Activated T-helper 1 cell treated with anti-CD3 and anti-CD28 coated beads, Interleukin-2, amount 50 U/mL, for 16 hours (primary cell): ENCODE measurements at places on chromosomes 12 and 14.

GRCh38 chr14:79855789-79856188, 355.5 kb downstream of the DIO2 start:
- DNase-seq: no peak

DNA sequence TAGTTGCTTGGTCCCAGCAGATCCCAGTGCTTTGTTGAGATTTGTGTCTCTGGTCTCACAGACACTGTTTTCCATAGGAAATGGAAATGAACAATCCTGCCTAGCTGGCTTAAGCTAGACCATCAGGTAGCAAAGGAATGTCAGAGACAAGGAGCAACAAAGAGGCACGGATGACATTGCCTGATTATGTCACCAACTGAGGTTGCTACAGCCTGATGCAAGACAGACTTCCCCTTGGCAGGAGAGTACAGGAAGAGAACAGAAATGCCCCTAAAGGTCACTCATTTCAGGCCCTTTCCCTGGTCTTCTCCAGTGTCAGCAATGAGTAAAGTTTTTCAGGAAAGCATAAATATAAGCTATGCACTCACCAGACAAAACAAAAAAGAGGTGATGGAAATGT, 2.0 kb upstream of the PRB2 start:
- no peak for DNase-seq

- no peak for DNase-seq
These were observed 161.6 kb upstream of the HIF1A start for GRCh38 chr14:61533513-61534255.

GRCh38 chr12:34295366-34296142, 273.3 kb downstream of the ALG10 start:
- DNase-seq: no peak

DNA sequence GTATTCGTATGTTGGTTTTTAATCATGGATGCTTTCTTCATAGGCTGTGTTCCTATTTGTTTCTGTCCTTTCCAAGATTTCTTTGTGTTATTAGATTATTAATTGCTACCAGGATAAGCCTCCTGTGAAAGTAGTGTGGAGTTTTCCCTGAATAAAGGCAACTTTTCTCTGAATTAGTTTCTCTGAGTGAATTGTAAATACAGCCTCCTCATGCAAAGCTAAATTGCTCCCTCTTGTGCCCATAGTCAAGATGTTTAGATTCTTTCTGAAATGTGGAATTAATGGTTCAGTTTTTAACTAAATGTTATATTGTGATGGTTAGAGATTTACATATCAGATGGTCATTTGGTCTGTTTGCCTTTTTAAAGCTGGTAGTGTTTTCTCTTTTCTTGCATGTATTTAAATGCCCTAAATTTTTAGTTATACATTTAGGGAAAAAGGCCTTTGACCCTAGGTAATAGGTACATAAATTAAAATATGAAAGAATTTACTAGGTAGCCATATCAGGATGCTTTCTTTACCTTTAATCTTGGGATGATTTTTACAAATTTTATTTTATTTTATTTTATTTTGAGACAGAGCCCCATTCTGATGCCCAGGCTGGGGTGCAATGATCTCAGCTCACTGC, 8.9 kb downstream of the APAF1 start:
- DNase-seq: no peak
